Stimulated activated CD8-positive, alpha-beta memory T cell treated with anti-CD3 and anti-CD28 coated beads, Interleukin-15, amount 100 ng/mL, for 24 hours (primary cell): ENCODE measurements at places on chromosomes 2 and 18.

GRCh38 chr18:54717673-54718407, 110.4 kb upstream of the RAB27B start:
- DNase-seq = no peak

- DNase-seq = no peak
Observed at GRCh38 chr18:55119434-55119833, 160.2 kb upstream of the CCDC68 start.

GRCh38 chr2:168683996-168684395, 118.4 kb upstream of the NOSTRIN start:
- no peak for DNase-seq

DNA sequence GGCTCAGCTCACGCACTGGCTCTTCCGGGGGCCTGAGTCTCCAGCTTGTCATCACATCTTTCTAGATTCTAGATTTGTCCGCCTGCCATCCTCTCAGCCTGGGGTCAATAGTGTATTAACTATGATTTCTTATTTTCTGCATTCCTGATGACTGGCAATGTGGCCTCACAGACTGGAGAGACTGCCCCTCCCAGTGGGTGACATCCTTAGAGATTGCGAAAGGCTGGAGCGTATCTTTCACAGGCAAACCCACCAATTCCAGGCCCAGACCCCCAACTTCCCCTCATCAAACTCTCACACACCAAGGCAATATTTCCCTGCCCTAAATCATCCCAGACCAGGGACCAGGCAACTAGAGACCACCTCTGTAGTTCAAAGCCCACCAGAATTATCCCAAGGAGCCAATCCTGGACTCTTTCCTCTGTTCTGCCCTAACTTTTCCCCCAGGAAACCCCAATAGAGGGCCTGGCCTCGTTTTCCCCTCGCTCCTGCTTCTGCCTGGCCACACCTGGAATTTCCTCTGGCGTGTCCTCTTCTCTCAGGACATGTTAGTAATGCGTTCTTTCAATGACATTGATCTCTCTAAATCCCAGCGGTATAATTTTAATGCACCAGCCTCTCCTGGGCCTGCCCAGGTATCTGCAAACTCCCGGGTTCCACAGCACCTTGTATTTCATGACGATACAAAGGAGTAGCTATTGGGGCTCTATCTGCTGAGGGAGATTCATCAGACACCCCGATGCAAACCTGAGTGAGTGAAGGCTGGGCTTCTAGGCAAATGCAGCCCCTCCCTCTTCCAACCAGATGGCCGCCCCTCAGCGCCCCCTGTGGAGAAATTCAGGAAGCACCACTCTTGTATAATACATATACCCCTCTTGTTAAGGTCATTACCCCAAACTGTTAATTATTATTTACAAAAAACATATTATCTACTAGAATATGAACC, 2.4 kb upstream of the KCNF1 start:
- no peak for DNase-seq

DNA sequence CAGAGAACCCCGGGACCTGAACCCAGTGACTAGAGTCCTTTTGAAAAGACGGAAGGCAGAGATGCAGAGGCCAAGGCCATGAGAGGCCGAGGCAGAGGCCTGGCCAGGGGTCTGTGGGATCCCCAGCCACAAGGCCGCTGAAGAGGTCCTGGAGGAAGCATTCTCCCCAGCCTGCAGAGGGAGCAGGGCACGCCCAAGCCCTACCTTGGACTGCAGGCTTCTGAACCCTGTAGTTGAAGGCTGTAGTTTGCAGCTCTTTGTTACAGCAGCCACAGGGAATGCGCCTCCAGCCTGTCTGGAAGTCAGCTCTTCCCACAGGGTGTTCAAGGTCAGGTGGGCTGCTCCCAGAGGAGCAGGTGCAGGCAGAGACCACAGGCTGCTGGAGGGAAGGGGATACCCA, 22.1 kb upstream of the PXDN start:
- DNase-seq = no peak

DNA sequence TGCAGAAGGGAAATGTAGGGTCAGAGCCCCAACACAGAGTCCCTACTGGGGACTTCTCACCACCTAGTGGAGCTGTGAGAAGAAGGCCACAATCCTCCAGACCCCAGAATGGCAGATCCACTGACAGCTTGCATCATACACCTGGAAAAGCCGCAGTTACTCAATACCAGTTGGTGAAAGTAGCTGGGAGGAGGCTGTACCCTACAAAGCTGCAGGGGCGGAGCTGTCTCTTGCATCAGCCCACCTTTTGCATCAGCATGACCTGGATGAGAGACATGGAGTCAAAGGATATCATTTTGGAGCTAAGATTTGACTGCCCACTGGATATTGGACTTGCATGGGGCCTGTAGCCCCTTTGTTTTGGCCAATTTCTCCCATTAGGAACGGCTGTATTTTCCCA, 237.3 kb downstream of the CALCRL start:
- DNase-seq = no peak

DNA sequence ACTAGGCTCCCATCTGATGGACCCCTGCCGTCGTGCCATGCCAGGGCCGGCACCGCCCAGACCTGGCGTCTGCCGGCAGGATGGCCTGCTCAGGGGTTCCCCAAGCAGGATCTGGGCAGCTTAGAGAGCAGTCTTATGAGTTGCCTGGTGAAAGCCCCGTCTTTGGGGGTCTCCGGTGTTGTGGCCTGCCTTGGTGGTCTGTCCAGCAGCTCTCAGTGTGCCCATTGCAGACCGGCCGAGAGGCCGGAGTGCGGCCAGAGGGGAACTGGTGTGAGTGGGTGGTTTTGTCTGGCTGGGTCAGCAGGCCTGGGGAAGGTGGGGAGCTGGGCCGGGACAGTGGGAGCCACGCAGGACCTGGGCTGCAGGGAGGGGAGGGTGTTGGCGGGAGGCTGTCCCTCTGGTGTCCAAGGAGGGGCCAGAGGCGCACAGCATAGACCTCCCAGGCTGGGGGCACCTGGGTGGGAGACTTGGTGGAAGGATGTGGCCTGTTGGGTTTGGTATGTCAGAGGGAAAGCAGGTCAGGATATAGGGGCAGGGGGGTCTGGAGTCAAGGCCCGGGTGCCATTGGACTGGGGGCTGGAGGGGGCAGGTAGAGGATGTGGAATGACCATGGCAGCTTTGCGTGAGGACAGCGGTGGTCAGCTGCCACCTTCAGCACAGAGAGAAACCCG, 16.5 kb downstream of the GPC1 start:
- DNase-seq = no peak

DNA sequence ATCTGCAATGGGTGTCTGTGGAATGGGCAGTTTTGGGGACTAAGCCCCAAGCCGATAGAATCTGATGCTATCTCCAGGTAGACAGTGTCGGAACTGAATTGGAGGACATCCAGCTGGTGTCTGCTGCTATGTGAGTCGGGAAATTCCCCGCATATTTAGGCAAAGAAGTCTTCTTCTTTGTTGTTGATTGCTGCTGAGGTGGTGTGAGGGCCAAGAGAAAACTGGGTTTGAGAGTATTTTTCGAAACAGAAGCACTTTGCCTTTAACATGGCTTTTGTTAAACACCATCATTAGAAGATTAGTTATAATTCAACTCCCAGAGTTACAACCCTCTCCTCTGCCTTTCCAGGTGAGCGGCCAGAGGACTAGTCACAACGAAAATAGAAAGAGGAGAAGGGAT, 49.4 kb upstream of the ACTR3 start:
- no peak for DNase-seq

DNA sequence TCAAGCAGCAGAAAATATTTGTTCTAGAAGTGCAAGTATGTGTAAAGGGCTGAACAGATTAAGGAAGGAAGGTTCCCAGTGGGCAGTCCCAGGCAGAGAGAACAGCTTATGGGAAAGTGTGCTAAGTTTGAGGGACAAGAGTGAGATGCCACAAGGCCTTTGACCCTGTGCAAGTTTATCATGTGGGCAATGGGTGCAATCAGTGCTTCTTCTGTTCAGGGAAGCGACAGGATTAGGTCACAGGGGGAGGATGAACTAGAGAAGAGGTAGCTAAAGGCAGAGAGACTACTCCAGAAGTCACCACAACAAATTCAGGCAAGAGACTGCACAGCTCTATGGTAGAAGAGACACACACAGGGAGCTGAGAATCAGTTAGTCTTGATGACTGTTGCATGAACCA, 44.3 kb downstream of the LPIN2 start:
- no peak for DNase-seq

DNA sequence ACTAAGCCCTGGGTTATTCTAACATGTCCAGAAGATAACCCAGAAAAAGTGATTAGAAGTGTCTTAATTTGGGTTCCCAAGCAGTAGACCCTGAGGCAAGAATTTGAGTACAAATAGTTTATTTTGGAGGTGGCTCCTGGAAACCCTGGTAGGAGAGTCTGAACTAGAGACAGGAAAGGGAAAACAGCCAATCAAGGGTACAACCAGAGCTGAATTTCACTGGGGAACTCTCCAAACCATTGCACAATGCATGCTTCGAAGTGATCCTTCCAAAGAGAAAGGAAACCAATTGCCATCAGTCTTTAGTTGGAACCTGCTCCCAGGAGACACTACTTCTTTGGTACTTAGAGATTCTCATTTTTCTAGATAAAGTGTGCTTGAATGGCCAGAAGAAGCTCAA, 361.5 kb downstream of the MBD2 start:
- no peak for DNase-seq

- no peak for DNase-seq
Observed at GRCh38 chr2:11257964-11258363, 86.5 kb downstream of the ROCK2 start.

- DNase-seq = no peak
Observed at GRCh38 chr2:207541933-207542332, 12.2 kb downstream of the CREB1 start.

DNA sequence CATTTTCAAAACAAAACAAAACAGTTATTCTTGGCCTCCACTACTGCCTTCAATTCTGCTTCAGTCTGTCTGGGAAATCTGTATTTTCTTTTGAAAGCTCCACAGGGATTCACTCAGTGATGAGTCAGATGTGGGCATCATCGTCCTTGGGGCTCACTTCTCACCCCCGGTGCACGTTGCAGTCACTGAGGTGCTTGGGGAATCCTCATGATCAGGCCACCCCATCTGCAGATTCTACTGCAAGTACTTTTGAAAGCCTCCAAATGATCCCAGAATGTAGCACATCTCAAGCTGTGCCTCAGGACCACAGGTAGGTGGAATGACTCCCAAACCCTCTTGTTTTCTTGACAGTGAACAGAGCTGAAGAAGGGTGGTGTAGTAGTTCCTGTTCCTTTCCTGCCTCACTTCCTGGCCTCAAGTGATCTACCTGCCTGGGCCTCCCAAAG, 34.3 kb downstream of the LPIN2 start:
- no peak for DNase-seq

- no peak for DNase-seq
Observed at GRCh38 chr18:57242285-57242684, 95.4 kb downstream of the BOD1L2 start.

DNA sequence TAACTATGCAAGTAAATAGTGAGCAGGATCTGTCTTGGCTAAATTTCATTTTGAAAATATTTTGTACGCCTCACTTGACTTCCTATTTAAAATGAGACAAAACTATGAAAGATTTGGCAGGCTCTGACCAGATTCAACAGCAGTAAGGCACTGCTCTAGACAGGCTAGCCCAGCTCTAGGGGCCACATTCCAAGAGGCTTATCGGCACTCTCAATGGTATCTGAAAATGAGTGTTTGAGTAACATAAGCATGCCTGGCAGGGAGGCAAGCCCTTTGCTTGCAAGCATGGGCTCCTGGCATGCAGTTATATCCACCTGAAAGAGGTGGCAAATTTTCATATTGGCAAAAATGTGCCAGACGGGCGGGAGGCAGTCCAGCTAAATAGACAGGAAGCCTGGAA, 10.5 kb downstream of the CAPN13 start:
- DNase-seq = no peak

DNA sequence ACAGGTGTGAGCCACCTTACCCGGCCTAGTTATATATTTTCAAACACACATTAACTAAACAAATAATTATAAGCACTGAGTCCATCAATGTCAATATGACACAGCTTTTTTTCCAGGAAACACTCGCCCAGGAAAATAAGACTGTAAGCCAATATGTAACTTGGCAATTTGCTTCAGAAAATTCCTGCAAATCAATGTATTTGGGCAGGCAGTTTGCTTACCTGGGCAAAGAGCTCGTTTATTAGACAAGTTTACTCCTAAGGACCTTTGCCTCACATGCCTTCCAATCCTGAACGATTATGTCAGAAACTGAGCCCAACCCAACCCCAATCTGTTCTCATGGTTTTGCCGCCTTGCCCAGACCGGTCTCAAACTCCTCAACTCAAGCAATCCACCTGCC, 34.7 kb upstream of the NDUFV2 start:
- DNase-seq = no peak

GRCh38 chr2:38750891-38751595, at the start of gene SRSF7:
Gene SRSF7, minus strand, starts transcription at chr2:38751361. Its CDS starts 105 bp downstream, at chr2:38751256.
- DNase-seq = peak; percentile 99

DNA sequence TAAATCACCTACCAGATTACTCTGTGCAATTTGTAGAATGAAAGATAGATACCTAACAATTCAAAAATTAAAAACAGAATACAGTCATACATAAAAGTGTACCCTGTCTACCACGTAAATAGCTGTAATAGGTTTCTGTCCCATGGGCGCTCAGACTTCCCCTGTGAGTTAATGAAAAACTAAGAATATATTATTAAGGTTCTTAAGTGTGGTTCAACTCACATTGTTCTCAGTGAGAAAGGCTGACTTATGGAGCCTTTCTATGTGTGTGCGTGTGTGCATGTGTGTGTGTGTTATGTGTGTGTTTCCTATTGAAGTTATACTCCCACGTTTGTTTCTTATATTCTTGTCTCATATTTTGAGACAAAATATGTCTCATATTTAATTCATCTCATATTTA, 114.6 kb upstream of the CD302 start:
- no peak for DNase-seq

- no peak for DNase-seq
Observed at GRCh38 chr2:55087501-55087900, 37.2 kb upstream of the RTN4 start.

- no peak for DNase-seq
Observed at GRCh38 chr2:53422979-53423378, 344.6 kb upstream of the CHAC2 start.

GRCh38 chr2:25567406-25567805, 106.0 kb downstream of the DTNB start:
- no peak for DNase-seq

DNA sequence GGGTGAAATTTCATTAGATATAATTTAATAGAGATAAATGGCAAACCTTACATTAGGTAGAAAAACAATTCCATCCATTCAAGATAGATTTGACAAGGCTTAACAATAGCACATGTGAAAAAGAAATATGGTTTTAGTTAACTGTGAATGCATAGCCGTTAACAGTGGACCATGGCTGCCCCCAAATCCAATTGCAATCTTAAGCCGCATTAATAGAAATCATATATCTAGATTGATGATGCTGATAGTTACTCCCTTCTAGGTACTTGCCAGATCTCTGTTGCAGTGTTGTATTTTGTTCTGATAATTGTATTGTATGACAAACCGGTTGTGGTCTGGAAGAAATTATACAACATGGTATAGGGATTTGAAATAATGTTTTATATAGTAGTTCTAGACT, 139.8 kb downstream of the GPD2 start:
- DNase-seq = no peak
